NCI-H510A (cell line): ENCODE measurements at places on chromosomes 7 and 10.

DNA sequence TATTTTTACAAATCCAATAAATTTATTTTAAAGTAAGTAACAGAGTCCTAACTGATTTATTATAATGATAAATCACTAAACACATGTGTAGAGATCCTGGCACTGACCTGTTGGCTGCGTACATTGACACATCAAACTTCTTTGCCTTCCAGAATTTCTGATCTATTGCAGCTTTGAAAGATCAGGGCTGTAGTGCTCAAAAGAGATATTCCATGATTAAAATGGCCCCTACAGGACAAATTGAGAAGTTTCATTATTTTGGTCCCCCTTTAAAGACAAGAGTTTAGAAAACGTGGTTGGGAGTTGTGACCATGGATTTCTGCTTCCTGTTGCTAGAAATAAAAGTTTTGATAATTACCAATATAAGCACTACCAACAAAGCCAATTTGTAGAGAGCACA lies 87.7 kb upstream of the PDK4 start:
- no peak for DNase-seq

GRCh38 chr10:99676426-99676825 lies 17.1 kb downstream of the ENTPD7 start:
- DNase-seq, result no peak

DNA sequence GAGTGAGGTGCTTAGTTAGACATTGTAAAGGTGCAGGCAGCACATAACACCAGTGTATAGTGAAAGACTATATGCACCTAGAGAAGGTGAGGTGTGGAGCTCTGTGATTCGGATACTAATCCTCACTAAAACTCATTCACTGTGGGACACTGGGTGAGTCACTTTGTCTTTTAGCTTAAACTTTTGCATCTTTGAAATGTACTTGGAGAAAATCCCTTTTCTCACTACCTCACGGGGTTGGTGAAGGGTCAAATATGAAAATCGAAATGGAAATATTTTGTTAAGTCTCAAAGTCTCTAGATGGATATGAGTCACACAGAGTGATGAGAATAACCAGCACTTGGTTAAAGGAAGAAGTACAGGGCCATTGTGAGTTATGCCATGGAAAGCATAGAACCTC lies 38.0 kb downstream of the MDFIC start:
- no peak for DNase-seq

DNA sequence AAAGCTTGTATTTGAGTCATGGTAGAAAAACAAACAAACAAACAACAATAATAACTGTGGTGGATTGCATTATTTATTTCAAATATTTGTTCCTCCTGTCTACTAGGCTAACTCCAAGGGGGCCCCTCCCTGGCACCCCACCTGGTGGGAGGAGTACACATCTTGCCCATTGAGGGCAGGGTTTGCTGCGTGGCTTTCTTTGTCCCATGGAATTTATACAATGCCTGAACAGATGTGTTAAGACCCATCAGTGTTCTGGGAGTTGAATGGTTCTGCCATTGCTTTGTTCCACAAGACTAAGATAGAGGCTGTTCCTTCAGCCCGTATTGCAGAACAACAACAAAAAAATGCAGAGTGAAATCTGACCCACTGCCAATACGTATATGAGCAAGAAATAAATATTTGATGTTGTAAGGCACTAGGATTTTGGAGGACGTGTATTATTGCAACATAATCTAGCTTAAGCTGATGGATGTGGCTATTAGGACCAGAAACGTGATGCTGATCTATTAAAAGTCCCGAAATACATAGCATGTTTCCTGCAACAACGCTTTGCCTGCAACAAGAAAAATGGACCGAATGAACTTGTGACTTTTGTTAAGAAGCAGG lies 119.1 kb upstream of the JCAD start:
- no peak for DNase-seq
